NCI-H1048 (cell line): ENCODE measurements at places on chromosomes 12 and 14.

- DNase-seq: no peak
These were observed 34.2 kb downstream of the TBX5 start for GRCh38 chr12:114371733-114372132.

GRCh38 chr14:94047581-94047980 is 21.4 kb downstream of the OTUB2 start:
- no peak for DNase-seq

DNA sequence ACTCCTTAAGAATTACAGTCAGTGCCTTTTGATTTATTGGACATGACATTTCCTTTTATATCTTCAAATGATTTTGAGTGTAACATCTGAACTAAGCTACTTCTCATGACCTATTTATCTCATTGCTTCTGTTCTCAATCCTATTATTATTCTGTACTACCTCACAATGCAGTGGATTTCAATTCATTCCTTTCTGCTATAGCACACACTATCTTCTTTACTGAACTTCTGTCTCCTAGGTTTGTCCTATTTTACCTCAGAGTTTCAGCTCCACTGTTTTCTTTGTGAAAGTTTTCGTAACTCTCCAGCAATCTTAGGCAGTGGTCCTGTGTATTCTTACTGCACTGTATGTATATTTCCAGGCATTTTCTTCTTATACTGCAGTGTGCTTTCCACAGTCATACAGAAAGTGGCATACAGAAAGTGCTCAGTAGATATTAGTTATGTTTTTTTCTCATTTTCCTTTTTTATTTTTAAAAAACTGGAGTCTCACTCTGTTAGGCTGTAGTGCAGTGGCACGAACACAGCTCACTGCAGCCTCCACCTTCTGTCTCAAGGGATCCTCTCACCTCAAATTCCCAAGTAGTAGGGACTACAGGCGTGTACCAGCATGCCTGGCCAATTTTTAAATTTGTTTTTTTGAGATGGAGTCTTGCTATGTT is 368.6 kb upstream of the RGS6 start:
- DNase-seq: no peak

DNA sequence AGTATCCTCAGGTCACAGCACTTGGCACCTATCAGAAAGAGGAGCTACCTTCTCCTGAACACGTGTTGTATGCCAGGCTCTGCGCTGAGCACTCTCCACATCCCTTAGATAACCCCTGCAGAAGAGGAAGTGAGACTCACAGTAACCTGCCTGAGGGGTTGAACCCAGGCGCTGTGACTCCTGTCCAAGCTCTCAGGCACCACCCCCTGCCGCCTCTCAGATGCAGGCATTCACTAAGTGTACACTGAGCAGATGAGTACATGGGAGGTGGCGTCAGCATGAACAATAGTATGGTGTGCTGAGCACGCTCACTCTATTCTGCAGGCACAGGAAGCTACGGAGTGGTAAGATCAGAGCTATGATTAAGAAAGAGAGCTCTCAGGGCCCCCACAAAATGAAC is 21.0 kb upstream of the RIC8B start:
- no peak for DNase-seq

- no peak for DNase-seq
These were observed 5.7 kb downstream of the LHX5 start for GRCh38 chr12:113465808-113466453.

- no peak for DNase-seq
These were observed 122.0 kb upstream of the EGLN3 start for GRCh38 chr14:34072921-34073320.

DNA sequence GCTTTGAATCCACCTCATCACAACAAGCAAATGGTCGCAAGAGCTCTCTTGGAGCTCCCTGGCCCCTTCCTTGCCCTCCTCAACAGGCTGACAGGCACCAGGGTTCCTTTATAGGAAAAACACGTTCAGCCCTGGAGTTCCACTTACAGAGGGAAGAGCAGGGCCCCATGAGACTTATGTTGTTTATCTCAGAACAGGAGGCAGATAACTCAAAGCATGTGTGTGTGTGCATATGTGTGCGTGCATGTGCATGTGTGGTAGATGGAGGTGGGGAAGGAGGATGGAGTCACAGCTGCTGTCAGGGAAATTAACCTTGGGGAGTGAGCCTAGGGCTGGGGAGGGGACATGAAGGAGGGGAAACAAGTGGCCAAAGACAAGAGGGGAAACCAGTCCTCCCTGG is 138.1 kb downstream of the DPF3 start:
- DNase-seq: no peak

- DNase-seq: no peak
These were observed 13.8 kb downstream of the SMIM41 start for GRCh38 chr12:52093346-52093745.

DNA sequence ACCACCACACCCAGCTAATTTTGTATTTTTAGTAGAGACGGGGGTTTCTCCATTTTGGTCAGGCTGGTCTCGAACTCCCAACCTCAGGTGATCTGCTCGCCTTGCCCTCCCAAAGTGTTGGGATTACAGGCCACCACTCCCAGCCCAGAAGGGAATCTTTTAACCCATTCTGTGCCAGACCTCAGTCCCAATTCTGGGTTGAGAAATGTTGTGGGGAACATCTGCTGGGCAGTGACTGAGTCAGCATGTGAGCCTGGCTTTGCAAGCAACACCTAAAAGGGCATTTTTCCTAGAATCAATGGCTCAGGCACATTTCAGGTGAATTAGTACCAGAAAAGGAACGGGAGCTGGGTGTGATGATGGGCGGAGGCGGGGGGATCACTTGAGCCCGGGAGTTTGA is 7.6 kb upstream of the SPATS2 start:
- no peak for DNase-seq

DNA sequence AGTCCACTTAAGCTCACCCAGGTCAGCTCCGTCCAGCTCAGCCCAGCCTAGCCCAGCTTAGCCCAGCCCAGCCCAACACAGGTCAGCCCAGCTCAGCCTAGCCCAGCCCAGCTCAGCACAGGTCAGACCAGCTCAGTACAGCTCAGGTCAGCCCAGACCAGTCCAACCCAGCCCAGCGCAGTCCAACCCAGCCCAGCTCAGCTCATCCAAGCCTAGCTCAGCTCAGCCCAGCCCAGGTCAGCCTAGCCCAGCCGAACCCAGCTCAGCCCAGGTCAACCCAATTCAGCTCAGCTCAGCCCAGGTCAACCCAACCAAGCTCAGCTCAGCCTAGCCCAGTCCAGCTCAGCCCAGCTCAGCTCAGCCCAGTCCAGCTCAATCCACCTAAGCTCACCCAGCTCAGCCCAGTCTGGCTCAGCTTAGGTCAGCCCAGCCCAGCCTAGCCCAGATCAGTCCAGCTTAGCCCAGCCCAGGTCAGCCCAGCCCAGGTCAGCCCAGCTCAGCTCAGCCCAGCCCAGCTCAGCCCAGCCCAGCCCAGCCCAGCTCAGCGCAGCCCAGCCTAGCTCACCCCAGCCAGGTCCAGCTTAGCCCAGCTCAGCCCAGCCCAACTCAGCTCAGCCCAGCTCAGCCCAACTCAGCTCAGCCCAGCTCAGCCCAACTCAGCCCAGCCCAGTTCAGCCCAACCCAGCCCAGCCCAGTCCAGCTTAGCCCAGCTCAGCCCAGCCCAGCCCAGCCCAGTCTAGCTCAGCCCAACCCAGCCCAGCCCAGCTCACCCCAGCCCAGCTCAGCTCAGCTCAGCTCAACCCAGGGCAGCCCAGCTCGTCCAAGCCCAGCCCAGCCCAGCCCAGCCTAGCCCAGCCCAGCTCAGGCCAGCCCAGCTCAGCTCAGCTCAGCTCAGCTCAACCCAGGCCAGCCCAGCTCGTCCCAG is 184.0 kb downstream of the TMEM121 start:
- DNase-seq: no peak

DNA sequence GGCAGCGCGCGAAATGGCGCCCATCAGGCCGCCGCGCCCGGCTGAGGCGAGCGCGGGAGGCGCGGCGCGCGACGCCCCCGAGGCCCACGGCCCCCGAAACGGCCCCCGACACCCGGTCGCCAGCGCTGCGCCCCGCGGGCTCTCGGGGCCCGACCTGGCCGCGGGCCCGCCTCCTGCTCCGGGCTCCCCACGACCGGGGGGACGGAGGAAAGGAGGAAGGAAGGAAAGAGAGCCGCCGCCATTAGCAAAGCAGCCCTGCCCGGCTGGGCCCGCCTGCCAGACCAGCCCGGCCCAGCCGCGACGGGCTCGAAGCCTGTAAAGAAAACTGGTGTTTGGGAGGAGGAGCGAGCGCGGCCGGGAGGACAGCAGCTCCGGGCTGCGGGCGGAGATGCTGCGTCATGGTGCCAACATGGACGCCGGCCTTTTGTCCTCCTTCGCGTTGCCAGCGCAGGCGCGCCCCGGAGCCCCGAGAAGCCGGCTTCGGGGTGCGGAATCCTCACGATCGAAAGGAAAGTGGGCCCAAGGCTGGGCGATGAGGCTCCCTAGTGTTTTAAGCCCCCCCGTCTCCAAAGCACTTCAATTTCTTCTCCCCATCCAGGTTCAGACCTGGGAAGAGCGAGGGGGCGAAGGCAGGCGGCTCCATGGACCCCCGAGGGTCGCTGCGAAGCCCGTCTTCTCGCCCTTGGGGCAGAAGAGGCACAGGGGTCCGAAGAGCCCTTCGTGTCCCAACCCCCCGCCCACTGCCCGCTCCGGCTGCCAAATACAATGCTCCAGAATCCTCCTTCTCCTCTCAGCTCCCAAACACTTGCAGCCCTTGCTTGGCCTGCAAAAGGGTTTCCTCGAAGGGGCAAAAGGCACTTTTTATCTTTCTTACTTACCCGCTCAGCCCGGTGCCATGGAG is 2.9 kb upstream of the SETD1B start:
- no peak for DNase-seq

DNA sequence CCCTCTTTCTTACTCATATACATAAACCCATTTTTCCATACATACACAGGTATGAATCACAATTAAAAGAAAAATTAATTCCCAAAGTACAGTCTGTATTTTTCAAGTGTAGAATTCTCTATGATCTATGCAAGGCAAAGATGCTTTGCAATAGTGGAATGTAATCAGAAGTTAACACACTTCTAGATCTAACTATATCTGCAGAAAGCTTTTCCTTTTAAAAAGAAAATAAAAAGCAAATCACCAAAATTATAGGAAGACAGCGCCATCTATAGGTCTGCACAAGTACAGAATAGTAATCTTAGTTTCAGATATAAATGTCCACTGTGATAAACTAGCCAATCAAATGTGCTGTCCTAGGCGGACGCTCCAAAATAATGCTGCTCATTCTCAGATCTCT is 22.0 kb downstream of the SLC25A21 start:
- DNase-seq: peak; percentile 37

DNA sequence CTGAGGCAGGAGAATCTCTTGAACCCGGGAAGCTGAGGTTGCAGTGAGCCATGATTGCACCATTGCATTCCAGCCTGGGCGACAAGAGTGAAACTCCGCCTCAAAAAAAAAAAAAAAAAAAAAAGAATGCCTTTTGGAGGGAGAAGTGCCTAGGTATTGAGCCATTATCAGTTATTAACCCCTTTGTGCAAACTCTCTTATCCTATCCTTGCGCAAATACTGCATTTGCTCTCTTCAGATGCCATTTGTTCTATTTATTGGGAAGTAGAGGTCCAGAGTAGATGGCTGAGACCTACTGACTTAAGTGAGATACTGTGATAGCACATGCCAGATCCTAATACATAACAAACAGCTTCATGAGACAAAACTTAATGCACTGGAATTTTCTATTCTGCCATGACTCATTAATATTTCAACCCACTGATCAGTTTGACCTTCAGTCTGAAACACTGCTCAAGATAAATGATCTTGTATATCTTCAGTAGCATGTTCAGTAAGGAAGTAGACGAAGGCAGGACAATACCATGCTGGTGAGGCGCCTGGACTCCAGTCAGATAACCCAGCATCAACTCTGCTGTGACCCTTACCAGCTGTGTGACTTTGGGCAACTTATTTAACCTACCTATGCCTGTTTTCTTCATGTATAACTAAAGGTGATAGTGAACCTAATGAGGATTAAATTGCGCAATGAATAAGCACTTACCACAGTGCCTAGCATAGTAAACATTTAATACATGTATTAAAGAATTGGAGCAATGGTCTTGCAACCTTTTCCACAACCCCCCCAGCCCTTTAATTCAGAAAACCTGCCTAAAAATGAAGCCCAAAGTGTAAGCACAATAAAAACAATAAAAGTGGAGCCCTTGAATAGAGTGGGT is 5.7 kb upstream of the DNAAF2 start:
- no peak for DNase-seq

GRCh38 chr14:30214461-30215090 is 286.9 kb upstream of the PRKD1 start:
- DNase-seq: peak; percentile 25

GRCh38 chr12:63994704-63995103 is 150.2 kb downstream of the SRGAP1 start:
- DNase-seq: no peak

- no peak for DNase-seq
These were observed 15.7 kb upstream of the VSIG10 start for GRCh38 chr12:118119449-118119879.

DNA sequence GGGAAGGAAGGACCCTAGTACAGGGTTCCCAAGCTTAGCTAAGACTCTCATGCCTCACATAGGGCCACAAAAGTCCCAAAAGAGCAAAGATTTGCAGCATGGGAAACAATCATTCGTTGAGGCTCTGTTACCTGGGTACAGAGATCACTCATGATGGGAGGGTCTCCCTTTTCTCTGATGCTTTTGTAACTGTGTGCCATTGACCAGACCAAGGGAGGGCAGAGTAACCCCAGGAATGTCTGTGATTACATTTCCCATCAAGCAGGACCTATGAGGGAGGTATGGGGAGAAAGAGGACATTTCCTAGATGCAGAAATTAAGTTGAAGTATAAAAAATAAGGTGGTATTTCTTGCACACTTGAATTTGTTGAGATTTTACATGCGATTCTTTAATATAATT is 16.4 kb upstream of the DLGAP5 start:
- DNase-seq: no peak

DNA sequence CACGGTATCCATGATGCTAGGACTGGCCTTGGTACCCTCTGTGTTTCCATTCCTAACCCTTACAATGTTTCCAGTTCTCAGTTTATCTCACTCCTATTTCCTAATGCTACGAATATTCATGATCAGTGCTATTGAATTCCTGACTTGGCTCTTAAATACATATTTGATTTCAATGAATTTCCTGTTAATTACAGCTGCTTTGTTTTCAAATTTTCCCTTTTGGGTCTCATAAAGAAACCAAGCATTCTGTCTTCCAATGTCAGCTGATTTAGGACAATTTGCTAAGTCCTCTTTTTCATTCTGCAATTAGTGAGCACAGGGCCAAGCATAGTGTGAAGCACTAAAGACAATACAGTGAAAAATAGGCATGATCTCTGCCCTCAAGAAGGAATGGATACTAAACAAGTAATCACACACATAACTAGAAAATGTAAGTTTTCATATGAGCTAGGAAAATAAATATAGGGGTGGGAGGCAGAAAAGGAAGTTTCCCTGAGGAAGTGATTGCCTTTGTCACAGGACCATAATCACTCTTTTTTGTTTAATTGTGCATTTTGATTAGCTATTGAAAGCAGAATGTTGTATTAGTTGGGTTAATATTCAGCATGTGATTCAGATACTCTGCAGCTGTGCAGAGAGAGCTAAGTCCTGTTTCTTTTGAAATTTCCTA is 88.5 kb downstream of the KCNC2 start:
- no peak for DNase-seq

GRCh38 chr12:53231921-53232645 is at the start of gene RARG:
Gene RARG, minus strand, starts transcription at chr12:53232209. Its CDS starts 4,664 bp downstream, at chr12:53227545.
- DNase-seq: no peak

- DNase-seq: no peak
These were observed 44.4 kb downstream of the DYRK2 start for GRCh38 chr12:67692966-67693365.
